ENCODE measurements at places on chromosomes 1 and 21.
A peak's percentile ranks its signal among the peaks of the same experiment; 100 is the strongest.

DNA sequence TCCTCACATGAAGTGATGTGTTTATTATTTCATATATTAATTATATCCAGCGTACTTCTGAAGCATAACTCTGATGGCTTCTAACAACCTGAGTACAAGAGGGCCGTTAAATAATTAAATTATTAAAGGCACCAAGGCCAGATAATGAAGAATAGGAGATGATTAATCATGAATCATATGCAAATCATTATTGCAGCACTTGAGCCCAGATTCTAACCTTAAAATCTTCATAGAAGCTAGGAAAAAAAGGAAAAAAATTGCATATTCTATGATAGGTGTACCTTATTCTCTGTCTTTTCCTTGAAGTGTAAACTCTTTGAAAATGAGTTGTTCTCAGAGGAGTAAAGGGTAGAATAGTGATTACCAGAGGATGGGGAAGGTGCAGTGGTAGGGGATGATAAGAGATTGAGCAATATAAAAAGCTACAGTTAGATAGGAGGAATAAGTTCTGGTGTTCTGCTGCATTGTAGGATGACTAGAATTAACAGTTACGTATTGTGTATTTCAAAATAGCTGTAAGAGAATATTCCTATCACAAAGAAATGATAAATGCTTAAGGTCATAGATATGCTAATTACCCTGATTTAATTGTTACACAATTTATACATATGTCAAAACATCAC is 51.1 kb downstream of the SWT1 start:
- no peak for DNase-seq

- DNase-seq = no peak
These were observed 264.5 kb downstream of the OLFM3 start for GRCh38 chr1:101732261-101732660.

DNA sequence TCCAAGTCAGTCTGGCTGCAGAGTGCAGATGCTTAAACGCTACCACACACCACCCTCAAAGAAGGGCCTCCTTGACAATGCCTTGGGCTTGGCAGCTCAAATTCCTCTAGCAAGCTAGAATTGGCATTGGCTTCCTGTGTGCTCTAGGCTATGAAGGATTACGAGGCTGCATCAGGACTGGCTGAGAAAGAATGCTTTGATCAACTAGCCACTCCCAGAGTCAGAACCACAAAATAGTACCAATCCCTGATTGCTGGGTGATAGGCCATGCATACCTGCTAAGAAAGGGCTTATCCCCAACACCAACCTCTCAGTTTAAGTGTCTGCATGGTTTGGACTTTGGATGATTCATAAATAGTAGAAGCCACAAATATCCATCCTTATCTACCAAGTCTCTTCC is 504.9 kb downstream of the OMA1 start:
- DNase-seq = no peak

DNA sequence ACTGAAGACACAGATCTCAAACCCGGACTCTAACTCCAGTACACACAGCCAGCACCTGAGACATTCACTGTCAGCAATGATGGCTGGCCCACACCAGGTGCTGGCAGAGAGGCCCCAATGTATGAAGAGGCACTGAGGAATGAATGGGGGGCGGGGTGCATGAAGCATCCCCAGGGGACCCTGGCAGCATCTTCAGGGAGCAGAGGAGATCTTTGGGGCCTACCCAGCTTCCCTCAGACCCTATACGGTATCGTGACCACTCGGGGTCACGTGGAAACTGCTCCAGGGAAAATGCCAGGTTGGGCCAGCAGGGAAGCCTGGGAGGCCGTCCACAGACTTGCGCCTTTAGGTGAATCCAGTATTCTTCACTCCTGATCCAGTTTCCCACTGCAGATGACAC is 84.3 kb downstream of the NPHP4 start:
- no peak for DNase-seq

- DNase-seq = no peak
These were observed 116.8 kb downstream of the KCNJ6 start for GRCh38 chr21:37799211-37800056.

GRCh38 chr1:162014202-162014601 is 9.5 kb downstream of the OLFML2B start:
- no peak for DNase-seq

- DNase-seq = no peak
These were observed 20.3 kb upstream of the TTLL7 start for GRCh38 chr1:84019217-84019616.

GRCh38 chr1:26597629-26598039 is 68.1 kb downstream of the RPS6KA1 start:
- no peak for DNase-seq

DNA sequence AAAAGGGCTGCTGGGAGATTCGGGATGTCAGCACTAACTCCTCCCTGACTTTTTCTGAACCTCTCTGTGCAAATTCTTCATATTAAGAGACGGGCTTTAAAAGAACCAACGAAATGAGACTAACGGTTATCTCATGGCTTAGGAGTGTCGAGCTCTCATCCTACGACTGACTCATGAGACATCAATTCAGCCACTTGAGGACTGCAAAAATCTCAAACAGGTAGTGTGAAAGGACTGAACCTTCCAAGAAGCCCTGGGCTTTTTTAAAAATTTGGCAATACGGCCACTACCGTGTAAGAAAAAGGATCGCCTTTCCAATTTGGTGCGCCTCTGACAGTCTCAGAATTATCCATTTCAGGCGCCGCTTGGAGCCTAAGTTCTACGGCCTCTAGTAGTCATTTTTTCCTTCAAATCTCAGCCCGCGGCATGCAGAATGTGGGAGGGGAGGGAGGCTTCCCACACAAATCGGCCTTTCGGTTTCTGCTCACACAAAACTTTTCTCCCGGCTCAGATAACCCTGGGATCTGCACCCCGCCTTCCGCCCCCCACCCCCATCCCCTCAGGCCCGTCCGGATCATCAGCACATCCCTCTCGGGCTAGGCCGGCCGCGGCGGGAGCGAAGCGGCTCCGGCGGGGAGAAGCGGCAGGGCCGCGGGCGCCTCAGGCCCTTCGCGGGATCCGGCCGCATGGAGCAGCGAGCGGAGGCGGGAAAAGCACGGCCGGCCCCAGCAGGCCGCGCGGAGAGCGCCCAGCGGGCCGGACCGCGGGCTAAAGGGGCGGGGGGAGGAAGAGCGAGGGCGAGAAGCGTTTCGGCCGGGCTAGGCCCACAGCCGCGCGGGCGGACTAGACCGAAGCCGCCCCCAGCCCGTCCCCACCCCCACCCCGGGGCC is 618 bp downstream of the HNRNPR start:
- no peak for DNase-seq

GRCh38 chr1:3065797-3066196 is 3.2 kb upstream of the PRDM16 start:
- no peak for DNase-seq

DNA sequence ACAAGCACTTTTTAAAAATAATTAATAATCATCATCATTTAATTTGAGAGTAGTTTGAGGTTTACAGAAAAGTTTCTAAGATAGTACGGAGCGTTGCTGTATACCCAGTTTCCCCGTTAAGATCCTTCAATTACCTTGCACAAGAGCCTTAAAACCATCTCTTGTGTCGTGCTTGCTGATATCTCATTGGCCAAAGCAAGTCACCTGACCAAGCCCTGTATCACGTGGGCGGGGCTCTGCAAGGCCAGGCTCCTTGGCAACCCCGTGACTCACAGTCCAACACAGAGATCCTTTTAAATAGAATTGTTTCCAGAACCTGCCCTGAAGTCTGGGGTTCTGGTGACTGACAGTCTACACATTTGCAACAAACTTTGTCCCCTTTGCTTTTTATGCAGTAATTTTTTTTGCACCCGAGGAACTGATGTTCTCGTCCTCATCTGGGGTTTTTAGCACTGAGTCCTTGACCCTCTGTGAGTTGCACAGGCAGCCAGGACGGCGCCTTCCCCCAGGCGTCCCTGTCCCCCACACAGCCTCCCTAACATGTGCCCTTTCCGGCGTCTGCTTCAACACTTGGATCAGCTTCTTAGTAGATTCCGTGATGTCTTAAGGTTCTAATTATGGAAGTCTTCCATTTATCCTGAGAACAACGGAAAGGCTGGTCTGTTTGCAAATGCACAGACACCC is 183.3 kb upstream of the TMEM51 start:
- DNase-seq = peak; percentile 61

DNA sequence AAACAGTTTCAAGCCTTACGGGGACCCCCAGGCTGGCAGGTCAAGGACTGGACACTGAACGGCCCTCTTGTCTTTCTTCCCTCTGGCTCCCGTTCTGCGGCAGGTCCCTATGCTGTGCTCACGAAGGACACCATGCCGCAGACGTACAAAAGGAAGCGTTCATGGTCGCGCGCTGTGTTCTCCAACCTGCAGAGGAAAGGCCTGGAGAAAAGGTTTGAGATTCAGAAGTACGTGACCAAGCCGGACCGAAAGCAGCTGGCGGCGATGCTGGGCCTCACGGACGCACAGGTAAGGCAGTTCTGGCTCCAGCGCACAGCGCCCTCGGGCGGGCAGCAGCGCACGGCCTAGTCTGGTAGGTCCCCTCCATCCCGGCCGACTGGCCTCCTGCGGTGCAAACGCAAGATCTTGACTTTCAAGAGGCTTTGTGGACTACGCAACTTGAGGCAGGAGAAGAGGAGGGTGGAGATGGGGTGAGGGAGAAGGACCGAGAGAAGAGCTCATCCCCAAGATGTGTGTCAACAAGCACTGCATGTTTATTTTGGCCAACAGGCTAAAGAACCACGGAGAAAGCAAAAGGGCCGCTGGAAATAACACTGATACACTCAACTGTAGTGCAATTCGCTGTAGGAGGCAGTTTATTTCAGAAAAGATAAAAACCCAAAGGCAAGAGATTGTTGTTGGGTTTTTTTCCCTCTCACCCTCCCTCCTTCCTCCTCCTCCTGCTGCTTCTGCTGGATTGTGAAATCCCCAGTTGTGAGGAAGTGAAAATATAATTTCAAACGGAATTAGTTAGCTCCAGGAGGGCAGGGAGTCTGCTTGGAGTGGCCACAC is 3.0 kb downstream of the HLX start:
- DNase-seq = peak; percentile 24

- no peak for DNase-seq
These were observed 334.4 kb downstream of the SRGAP2C start for GRCh38 chr1:121519042-121519755.

DNA sequence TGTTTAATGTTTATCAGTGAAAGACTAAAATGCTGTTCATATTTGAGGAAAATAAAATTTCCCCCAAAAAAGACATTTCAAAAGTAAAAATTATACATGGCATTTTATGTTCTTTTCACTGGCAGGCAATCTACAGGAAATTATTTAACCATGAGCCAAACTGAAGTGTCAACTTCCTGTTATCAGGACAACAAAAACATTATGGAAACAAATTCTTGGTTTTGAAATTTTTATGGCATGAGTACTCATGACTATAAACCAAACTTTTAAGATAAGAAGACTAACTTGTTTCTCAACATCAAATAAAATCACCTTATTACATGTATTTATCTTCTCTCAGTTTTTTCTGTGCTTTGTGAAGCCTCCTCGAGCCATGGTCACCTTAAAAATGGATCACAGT is 698.6 kb downstream of the LTN1 start:
- DNase-seq = no peak

DNA sequence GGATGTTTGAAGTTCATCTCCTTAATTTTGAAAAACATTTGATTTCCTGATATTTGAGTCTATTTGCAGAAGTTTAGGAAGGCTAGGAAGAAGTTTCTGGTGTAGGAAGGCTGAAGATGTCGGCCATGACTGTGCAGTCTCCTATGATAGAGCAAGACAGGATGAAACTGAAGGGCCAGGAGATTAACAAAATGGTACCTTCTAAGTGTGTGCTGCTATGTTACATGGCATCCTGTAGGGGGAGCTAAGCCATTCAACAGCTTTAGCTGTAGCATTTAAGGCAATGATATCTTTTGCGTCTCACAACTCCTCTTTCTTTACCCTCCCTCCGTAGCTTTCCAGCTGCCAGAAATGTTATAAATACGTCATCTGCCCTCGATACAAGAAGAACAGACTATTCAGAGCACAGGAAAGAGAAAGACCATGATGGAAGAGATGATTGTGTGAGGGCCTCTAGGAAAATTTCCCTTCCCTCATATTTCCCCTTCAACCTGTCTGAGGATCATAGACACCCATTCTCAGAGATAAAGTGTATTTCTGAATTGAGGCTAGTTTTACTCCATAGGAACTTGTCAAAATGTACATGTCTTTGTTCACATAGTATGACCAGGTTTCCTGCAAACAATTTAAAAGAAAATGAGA is 61.1 kb downstream of the XCL1 start:
- no peak for DNase-seq

- DNase-seq = no peak
These were observed 30.2 kb downstream of the PRDX6 start for GRCh38 chr1:173507205-173507846.

- peak; percentile 26 for DNase-seq
These were observed 12.4 kb upstream of the NBPF1 start for GRCh38 chr1:16625497-16626408.

DNA sequence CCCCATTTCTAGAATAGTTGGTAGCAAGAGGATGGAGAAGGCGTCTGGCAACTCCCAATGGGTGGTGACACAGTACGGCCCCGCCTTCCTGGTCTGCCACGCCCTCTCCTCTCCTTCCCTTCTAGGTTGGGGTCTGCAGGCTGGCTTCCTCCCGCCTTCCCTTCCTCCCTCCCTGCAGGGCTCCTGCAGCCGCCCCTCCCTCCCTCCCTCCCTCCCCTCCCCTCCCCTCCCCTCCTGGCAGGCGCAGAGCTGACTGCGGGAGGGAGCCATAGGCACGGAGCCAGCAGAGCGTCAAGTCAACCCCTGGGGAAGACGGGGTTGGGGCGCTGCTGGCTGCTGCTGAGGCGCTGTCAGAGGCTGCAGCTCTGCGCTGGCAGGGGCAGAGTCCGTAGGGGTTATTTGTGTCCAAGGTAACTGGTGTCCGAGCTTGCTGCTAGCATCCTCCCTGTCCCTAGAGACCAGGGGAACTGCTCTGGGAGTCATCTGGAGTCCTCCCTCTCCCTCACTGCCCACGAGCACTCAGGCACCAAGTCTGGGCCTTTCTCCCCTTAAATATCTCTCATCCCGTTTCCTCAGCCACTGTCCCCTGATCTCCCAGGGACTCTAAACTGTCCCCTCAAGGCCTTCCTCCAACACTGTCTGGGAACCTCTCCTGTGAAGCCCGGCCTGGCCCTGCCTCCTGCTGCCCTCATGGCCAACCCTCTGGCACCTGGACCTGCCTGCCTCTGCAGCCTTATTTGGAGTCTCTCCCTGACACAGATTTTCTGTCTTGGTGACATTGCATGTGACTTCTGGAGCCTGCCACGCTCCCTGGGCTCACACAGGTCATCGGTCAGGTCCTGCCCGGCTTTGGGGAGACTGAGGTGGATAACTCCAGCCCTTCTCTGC is 57.4 kb upstream of the ACOT11 start:
- no peak for DNase-seq

- DNase-seq = no peak
These were observed 31.5 kb upstream of the DNASE2B start for GRCh38 chr1:84366786-84367185.

- DNase-seq = no peak
These were observed 1.3 kb upstream of the LIN28A start for GRCh38 chr1:26409191-26409807.

GRCh38 chr1:68103884-68104554 is 53.6 kb upstream of the DIRAS3 start:
- no peak for DNase-seq

DNA sequence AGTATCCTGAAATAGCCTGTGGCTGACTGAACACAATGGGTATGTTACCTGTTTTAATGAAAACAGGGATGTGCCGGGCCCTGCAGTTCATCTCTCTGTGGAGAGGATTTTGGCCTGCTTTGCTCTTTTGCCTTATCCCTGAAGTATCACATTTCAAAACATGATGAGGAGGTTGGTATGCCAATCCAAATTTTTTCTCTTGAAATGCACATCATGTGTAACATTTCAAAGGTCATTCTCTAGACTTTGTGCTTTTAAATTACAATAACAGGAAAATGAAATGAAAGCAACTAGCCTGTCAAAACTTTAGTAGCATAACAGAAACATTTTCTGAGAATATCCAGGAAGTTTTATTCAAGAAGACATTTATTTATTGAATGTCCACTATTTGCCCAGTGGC is 118.9 kb downstream of the SLC44A5 start:
- no peak for DNase-seq
